BE2C (cell line): ENCODE measurements at places on chromosomes 1 and 21.

DNA sequence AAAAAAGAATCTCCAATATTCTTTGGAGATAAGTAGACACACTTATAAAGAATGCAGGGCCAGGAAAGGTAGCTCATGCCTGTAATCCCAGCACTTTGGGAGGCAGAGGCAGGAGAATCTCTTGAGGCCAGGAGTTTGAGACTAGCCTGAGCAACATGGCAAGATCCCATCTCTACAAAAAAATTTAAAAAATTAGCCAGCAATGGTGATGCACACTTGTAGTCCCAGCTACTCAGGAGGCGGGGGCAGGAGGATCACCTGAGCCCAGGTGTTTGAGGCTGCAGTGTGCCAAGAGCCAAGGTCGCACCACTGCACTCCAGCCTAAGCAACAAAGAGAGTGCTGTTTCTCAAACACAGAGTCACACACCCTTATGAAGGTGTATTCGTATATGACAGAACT, 385.0 kb downstream of the SMYD3 start:
- DNase-seq: no peak

- DNase-seq: no peak
Measured at GRCh38 chr1:178536844-178537371, 24.0 kb downstream of the TEX35 start.

- no peak for DNase-seq
Measured at GRCh38 chr1:19557609-19558051, 72.3 kb upstream of the CAPZB start.

DNA sequence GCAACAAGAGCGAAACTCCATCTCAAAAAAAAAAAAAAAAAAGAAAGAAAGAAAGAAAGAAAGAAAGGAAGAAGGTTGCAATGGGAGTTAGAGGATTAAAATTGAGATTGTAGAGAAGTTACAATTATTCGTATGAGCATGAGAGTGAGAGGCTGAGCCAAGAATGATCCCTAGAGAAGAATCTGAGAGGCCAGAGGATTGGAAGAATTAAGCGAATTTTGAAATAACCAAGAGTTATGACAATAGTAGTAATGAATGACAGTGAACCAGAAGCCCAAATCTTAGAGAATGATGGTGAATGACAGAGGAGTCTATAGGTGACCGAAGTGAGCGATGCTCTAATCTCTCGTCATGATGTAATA, 369 bp upstream of the ZYG11B start:
- DNase-seq: no peak
